ENCODE measurements at places on chromosomes 1 and 21. TPM values are rescaled to one million over a fixed set of nuclear protein-coding genes. Genes with fewer than 3 reads are reported as not detected.

GRCh38 chr1:203284411-203285123 is 20.8 kb upstream of the BTG2 start:
- no peak for DNase-seq

DNA sequence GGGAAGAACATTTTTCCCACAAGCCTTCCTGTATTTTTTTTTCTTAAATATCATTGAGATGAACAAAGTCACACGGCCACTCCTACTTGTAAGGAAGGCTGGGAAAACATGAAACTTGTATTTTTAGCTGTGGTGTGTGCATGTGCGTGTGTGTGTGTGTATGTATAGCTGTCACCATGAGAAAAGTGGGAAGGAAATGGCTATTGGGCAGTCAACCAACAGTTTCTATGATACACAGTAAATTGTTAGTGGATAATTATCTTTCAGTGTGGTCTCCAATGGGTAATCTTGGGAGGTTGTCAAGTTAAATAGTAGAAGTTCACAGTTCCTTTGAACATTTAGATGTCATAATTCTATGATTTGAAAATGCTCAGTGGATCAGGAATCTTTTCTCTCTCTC is 132.7 kb upstream of the USP24 start:
- DNase-seq = peak; percentile 83

DNA sequence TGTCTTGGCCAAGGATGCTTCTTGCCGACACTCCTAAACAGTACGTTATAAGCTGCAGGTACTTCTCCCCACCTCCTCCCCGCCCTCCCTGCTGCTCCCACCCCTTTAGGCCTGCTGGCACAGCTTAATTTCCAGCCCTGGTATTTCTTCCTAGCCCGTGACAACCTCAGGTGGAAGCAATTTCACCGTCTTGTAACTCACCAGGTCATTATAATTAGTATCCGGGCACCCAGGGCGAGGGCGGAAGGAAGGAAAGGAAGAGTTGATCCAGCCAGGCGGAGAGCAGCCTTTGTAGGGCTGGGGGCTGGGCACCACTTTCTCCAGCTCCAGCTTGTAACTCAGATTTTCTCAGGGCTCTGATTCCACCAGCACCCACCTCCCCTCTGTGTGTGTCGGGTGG is 153.5 kb upstream of the CSF3R start:
- no peak for DNase-seq

The KCNQ4 gene
- polyA plus RNA-seq = 15.7 TPM

The CD160 gene
- 0.50 TPM for polyA plus RNA-seq

- no peak for DNase-seq
Measured at GRCh38 chr1:51247022-51247421, 10.9 kb downstream of the RNF11 start.

GRCh38 chr1:184915463-184916090 is 58.7 kb downstream of the NIBAN1 start:
- no peak for DNase-seq

The FAM131C gene
- 0.24 TPM for polyA plus RNA-seq

DNA sequence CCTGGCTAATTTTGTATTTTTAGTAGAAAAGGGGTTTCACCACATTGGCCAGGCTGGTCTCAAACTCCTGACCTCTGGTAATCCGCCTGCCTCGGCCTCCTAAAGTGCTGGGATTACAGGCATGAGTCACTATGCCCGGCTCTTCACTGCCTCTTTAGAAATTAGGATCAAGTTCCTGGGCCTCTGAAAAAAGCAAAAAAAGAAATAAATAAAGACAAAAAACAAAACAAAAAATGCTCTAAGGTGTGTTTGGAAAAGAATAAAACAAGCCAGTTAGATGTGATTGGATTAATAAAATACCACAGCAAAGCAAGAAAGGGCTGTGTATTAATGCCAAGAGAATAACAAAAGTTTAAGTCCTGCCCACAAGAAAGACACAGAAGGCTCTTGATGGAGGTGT is 4.2 kb upstream of the ABCB10 start:
- DNase-seq = no peak

The HENMT1 gene
- polyA plus RNA-seq = 20.1 TPM

- no peak for DNase-seq
Measured at GRCh38 chr1:19765623-19766022, 34.1 kb downstream of the TMCO4 start.

DNA sequence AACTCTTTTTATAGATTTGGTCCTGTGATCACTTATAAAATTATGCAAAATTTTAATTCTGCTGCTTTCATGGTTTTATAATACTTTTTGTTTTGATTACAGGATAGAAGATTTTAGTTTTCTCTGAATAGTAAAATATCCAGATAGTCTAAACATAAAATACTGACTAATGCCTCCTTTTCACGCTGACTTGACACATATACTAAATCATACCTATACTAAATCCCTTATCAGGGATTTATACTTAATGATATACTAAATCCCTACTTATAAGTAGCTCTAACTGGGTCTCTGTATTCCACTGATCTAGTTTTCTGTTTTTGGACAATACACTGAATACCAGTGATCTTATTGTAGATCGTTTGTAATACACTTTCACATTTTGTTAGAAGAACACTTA is 128.0 kb downstream of the USP25 start:
- DNase-seq = no peak
